ENCODE measurements at places on chromosomes 7 and 10. TPM values are rescaled to one million over a fixed set of nuclear protein-coding genes. Genes with fewer than 3 reads are reported as not detected.

The SPOCK2 gene
- polyA plus RNA-seq: 0.18 TPM

The SPDYE11 gene
- not detected for polyA plus RNA-seq

The TAC1 gene
- not detected for polyA plus RNA-seq

The VAX1 gene
- not detected for polyA plus RNA-seq

The ZNF33A gene
- polyA plus RNA-seq: 5.7 TPM

The MEIG1 gene
- 0.42 TPM for polyA plus RNA-seq

The ADAMTS14 gene
- 1.2 TPM for polyA plus RNA-seq

The CYP3A7 gene
- not detected for polyA plus RNA-seq

The PTPRZ1 gene
- polyA plus RNA-seq: not detected

The ERVW-1 gene
- not detected for polyA plus RNA-seq

The PAPOLB gene
- polyA plus RNA-seq: not detected

The ITPRID1 gene
- polyA plus RNA-seq: not detected

The PTN gene
- 23.7 TPM for polyA plus RNA-seq

The TBL2 gene
- 63.6 TPM for polyA plus RNA-seq

The SPDYE9 gene
- polyA plus RNA-seq: not detected

The CYP3A4 gene
- not detected for polyA plus RNA-seq

The BICC1 gene
- 2.2 TPM for polyA plus RNA-seq

The SGCE gene
- 69.5 TPM for polyA plus RNA-seq

The ANKRD61 gene
- 0.50 TPM for polyA plus RNA-seq

The COL26A1 gene
- polyA plus RNA-seq: 0.05 TPM

The TET1 gene
- polyA plus RNA-seq: 0.38 TPM

The VKORC1L1 gene
- polyA plus RNA-seq: 17.1 TPM

The FAM185A gene
- 12.8 TPM for polyA plus RNA-seq

The MOGAT3 gene
- polyA plus RNA-seq: not detected

The DYNC1I1 gene
- 0.05 TPM for polyA plus RNA-seq

Measured in SK-N-SH (cell line).